ENCODE measurements at places on chromosomes 12 and 14.

- no peak for DNase-seq
These were observed 75.2 kb upstream of the LMO3 start for GRCh38 chr12:16681196-16681595.

DNA sequence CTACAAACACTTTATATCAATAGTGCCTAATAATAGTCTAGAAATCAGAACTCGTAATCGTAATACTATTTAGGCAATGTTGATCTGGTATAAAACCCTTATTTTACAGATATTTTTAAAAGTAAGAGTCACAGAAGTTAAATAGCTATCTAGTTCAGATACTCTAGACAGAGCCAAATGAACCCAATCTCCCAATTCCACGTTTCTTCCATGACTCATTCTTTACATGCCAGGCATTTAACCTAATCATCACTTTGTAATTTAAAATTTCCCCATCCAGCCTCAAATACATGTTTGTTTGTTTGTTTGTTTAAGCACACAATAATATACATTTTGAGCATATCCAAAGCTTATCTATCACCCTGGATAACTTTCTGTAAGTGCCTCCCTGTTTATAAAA lies 36.4 kb upstream of the GARIN6 start:
- no peak for DNase-seq

GRCh38 chr12:5305425-5305824 lies 126.5 kb upstream of the NTF3 start:
- DNase-seq: no peak

DNA sequence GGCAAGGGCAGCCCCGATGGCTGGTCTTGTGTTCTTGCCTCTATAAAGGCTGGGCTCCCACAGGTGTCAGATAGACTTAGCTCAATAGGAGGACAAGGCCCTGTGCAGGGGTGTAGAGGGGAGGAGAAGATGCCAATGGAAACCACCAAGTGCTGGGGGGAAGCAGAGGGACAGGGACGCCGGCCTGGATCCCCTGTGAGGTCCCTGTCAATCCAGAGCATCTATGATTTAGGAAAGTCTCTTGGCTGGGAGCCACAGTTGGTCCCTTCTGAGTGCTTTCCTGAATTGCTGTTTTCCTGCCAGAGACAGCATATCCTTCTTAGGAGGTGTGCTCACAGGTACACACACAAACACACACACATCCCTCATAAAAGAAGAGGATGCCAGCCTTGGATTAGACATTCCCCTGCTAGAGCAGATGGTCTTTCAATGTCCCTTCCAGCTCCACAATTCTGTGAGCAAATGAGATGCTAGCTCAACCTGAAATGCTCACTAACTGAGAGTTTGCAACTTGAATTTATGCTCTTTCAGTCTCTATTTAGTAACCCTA lies 62.7 kb downstream of the TTC7B start:
- no peak for DNase-seq

DNA sequence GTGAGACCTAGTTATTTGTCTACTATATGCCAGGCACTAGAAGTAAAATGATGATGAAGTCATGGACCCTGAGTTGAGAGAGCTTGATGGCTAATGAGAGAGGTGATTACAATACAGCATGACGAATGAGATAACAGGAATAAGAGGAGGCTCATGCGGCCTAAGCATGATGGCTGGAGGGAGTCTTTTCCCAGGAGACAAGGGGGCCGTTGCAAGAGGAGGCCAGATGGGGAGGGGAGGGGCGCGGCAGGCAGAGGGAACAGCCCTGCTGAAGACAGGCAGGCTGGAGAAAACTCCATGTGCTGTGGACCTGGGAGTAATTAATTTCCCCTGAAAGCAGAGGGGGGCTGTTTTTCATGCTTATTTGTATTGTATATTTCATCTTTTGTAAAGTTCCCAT lies 144.7 kb upstream of the RFLNA start:
- DNase-seq: no peak

- DNase-seq: no peak
These were observed 35.4 kb downstream of the SPTLC2 start for GRCh38 chr14:77580964-77581505.
